ENCODE measurements at places on chromosomes 3 and 15. TPM values are rescaled to one million over a fixed set of nuclear protein-coding genes. Genes with fewer than 3 reads are reported as not detected.

DNA sequence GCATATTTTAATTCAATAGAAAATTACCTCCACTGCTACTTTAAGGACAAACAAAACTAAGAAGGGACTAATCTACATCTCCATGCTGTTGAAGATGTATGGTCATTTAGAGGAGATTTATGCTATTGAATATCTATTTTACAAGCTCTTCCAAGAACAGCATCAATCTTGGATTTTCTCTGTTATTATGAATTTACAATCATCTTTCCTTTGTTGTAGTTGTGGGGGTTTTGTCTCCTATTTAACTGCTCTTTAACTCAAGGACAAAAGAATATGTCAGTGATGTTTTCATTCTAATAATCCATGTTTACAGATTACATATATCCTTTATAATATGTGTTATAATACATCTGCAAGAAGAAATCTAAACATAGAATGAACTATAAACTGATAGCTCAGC lies 907.8 kb downstream of the ROBO2 start:
- no peak for DNase-seq

DNA sequence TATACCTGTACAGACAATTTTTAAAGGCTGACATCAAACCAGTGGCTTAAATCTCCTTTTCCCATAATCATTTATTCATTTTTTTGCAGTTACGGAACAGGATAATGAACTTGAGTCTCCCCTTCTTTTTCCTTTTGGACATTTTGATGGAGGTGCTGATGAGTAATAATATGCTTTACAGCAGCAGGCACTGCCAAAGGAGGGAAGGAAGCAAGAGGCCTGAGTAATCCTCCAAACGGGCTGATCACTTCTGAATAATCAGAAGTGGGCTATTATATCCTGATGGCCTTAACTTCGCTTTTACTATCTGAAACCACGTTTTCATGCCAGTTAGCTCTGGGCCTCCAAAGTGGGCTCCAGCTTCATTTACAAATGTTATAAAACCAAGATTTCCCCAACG lies 527.2 kb downstream of the FOXP1 start:
- DNase-seq = no peak

Gene PROK2
- not detected for total RNA-seq

DNA sequence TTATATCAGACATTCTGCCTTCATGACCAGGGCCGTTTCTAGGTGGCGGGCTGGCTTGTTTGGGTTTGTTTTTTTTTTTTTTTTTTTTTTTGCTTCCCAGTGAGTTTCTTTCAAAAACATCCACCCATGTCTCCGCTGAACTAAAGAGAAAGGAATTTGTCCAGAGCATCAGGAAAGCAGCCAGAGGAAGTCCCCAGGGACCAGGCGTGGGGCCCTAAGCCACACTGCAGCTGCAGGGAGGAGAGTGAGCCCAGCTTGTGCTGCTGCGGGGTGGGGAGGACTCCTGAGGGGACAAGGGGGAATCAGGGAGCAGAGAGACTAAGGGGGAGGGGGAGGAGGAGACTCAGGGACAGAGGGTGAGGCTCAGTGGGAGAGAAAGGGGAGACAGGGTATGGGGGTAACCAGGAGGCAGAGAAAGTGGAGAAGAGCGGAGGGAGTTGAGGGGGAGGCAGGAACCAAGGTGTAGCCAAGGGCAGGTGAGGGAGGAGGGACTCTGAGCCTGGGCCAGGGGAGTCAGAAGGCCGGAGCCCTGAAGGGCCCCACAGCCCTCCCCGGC lies 49.5 kb downstream of the CYP11A1 start:
- no peak for DNase-seq

- no peak for DNase-seq
Observed at GRCh38 chr3:16390581-16390980, 122.9 kb downstream of the RFTN1 start.

- no peak for DNase-seq
Observed at GRCh38 chr3:147305533-147306250, 100.7 kb downstream of the ZIC4 start.

- no peak for DNase-seq
Observed at GRCh38 chr3:52193065-52193464, 4.9 kb upstream of the ALAS1 start.

- no peak for DNase-seq
Observed at GRCh38 chr3:123733805-123734526, 149.1 kb upstream of the HACD2 start.

Gene THBS1
- total RNA-seq = 2,289 TPM

DNA sequence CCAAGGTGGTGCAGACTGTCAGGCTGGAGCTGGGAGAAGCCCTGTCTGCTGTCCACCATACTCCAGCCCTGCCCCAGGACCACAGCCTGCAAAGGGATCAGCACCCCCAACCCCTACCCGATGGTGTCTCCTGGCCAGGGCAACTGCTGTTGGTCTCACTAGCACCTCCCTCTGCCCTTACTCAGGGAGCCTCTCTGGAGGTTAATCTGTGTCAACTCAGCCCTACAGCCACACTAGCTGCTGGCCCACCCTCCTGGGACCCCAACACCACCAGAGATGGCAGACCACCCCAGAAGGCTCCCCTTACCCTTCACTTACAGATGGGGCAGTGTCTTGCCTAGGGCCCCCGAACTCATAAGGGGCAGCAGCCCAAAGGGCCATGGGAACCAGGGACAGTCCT lies 65.2 kb downstream of the TLE3 start:
- DNase-seq = no peak

- DNase-seq = no peak
Observed at GRCh38 chr3:25907081-25907480, 117.2 kb downstream of the OXSM start.

- no peak for DNase-seq
Observed at GRCh38 chr15:75456710-75457109, 5.2 kb upstream of the SIN3A start.

DNA sequence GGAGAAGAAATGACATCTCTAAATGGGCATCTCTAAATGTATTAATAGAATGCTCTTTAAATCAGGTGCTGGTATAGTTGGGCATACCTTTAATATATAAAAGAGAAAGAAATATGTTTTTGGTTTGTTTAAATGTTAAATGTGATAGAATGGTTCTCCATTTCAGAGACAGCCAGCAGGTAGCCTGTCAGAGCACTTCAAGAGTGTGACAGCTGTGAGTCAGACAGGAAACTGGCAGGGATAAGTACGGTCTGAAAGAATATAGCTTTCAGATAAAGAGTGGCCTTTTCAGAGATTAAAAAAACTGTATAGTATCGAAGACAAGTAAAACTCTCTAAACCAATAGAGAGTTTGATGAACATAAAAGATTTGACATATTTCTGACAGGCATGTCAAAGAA lies 654.1 kb downstream of the IGSF11 start:
- DNase-seq = no peak

- DNase-seq = no peak
Observed at GRCh38 chr15:29066310-29066709, 180.5 kb downstream of the APBA2 start.

Gene BFSP2
- not detected for total RNA-seq

DNA sequence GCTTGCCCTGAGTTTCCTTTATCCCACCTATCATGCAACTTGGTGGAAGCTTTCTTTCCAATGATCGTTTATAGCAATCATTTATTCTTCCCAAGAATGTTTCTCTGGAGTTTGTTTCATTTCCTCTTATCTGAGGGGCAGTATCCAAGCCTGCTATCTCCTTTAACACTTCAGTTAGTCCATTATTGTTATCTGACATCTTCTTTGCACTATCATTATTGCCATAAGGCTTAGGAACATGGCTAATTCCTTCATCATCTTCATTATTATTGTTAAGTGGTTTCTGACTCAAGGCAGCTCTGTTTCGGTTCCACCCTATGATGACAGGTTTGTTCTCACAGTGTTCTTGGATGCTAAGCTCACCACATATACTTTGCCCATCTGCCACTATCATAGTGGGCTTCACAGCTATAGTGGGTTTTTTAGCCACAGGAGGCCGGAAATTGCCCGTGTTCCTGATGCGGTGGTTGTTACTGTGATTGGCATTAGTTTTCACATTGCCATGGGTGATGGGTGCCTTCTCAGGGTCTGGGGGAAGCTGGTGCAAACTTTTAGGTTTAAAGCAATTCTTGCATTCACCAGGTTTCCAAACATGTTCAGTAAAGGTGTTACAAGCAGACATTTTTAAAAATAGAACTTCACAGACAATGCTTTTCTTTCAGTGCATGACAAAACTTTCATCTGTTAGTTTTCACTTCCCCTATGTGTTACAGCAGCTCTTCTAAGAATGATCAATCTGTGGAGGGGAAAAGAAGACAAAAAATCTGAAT lies 110.6 kb upstream of the TSPAN3 start:
- DNase-seq = no peak

Gene TRH
- not detected for total RNA-seq

DNA sequence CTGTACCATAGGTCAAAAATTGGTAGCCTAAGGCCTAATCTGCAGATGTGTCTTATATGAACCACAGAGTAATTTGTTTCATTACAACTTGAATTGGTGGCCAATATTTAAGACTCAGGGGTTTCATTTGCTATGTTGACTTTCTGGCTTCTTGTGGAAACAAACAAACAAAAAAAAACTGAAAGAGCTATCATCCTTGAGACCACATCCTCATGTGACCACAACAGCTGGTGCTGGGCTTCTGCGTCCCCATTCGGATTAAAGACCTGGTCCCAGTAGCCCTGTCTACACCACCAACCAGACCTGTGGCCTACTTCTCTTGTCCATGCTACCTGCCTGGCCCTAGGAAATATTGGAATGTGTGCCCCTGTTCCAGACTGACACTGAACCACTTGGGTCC lies 61.7 kb downstream of the STRIT1 start:
- no peak for DNase-seq

DNA sequence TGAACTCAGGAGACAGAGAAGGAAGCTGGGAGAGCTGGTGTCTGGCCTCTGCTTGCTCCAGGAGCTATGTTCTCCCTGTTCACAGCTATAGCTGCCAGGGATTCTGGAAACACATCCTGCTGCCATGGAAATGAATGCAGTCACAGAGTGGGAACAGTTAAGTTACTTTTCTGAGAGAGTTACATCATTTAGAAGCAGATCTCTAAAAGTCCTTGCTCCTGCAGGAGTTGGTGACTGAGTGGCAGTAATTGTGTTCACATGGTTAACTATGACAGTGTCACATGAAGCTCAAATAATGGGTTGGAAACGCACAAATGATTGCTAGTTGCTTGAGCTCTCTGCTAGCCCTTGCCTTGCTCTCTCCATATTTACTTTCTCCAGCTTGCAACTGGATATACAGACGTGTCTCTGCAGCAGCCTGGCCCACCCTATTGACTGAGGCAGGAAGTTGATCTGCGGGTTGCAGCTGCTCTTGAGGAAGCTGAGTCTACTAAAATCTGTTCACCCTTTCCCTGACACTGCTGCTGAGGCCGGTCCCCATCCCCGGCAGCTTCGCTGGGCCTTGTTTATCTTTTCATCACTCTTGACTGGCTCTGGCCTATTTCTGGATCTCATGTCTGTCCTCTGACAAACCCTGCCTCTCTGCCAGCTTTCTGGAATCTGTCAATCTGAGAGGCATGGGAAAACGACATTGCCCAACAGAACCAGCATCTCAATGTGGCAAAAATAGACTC lies 16.7 kb upstream of the ISLR start:
- no peak for DNase-seq

DNA sequence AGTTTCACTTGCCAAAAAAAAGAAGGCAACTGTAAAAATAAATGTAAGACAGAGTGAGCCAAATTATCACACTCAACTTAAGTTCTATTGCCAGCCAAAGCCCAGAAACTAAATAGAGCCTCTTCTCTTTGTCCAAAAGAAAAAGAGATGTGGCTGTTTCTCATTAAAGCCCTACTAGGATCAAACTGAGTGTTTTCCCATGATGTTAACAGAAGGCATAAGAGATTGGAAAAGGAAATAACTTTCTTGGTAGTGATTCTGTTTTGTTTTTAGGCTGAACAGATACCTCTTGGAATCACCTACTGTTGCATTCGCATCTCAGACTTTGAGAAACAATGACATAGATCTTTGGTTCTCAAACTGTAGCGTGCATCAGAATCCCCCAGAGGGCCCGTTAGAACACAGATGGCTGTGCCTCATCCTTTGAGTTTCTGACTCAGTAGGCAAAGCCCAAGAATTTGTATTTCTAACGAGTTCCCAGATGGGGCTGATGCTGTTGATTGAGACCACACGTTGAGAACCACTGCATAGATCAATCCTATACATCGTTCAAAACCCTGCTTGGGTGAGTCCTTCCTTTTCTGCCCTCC lies 42.5 kb upstream of the SRGAP3 start:
- DNase-seq = no peak

Gene SLC25A36
- total RNA-seq = 44.5 TPM

DNA sequence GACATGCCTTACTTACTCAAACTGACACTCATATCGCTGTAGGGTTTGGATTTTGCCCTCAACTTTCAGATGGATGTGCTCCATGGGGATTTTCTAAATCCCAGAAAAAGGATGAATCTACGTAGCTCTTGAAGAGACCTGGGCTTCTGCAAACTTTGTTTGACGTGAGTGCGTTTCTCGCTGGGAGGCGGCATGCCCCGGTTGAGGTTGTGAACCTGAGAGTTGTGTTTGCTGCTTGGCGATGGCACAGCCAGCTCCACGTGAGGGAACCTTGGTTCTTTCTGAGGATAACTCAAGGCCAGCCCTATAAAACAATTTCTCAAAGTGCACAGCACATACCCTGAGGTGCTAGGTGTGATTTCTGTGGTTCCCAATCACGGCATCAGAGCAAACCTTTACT lies 209.5 kb downstream of the ADAMTS17 start:
- no peak for DNase-seq

GRCh38 chr15:65082303-65082953 lies 5.9 kb downstream of the KBTBD13 start:
- DNase-seq = no peak

DNA sequence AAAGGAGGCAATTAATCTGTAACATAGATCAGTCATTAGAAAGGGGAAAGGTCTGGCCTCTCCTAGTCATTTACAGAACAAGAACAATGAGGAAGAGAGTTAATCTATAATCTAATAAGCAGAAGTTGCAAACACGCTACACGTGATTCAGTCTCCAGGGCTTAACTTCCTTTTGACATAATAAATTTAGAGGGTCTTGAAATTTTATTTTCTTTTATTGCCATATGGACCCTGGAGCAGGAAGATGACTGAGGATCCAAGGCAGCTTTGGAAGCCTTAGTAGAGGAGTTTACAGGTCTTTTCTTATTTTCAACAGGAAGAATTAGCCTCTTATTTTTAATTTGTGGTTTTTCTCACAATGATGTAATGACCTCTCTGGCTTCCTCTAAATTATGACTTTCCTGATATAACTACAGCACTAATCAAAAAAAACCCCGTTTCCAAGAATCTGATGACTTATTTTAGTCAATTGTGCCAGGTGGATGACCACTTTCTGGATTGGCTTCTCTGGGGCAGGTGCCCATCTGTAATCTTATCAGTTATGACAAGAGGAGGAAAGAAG lies 32.2 kb downstream of the ADGRG7 start:
- DNase-seq = no peak

Gene CFAP100
- total RNA-seq = not detected

Gene SLC6A20
- total RNA-seq = not detected

Measured in glomerular endothelial cell (primary cell).